ENCODE measurements at places on chromosomes 11 and 22.

DNA sequence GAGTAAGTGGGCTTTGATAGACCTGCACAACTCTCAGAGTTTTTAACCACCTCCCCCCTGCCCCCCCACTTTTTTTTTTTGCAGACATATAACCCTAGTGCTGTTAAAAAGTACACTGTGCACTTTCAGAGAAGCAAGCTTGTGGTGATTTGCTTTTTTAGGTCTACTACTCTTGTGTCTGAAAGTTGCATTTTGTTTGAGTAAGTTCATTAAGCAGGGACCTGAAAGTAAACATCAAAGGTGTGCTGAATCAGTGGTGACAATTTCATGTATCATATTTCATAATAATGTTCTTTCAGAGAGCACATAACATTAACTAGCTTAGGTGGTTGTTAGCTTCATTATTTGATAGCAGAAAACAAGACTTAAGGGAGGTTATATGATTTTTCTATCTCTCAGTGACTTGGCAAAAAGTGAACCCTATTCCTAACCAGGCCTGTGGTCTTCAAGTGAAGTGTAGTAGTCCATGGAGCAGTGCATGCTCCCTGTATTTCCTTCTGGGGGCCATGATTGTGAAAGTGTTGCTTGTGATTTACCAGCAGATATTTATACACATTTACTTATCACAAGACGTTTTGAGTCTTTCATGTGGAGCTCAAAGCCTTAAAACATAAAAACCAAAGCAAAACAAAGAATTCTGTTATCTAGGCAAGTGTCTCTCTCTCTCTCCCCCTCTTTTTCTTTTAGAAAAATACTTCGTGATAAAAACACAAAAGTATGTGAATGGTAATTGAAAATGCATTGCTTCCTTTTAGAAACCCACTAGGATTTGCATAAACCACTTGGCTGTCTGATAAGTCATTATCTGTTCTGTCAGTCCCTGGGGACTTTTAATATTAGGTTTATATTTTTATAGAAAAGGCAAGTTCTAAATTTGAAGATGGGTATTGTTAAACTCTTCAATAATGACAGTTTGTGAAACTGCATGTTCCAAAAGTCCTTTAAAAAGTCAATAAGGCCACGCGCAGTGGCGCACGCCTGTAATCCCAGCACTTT, 7.5 kb upstream of the RAG2 start:
- no peak for DNase-seq

- no peak for DNase-seq
Measured at GRCh38 chr11:113184498-113184897, 129.9 kb upstream of the TTC12 start.

GRCh38 chr22:22449819-22450218, 58.7 kb downstream of the ZNF280B start:
- no peak for DNase-seq

DNA sequence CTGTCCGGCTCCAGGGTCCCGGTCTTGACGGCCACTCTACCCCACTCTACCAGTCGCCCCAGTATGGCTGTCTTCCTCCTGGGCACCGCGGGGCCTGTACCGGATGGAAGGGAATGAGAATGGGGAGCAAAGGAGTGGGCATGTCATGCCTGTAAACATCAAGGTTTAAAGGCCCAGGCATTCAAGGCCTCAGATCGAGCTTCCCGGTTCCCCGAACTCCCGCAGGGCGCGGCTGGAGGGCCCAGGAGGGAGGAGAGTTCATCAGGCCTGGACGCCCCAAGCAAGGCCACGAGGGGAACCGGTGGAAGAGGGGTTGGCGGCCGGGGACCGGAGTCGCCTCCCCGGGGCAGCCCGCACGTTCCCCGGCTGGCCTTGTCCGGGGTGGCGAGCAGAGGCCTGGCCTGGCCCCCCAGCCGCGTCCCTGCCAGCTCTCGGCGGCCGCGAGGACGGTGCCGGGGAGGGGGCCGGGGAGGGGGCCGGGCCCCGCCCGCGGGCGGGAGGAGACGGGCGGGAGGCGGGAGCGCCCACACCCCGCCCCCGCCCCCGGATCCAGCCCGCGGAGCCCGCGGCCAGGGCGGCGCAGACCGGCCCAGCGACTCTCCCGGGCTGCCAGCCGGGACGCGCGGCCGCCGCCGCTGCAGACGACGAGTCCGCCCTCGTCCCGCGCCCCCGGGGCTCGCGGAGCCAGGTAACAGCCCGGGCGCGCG, at the start of gene CDC42EP1:
Gene CDC42EP1 (plus strand): TSS at position 580 of the 707 bp plus-strand sequence. CDS start 5,870 bp downstream, outside the sequence.
- no peak for DNase-seq

- no peak for DNase-seq
Measured at GRCh38 chr11:76206327-76207081, at the start of gene WNT11. WNT11 (minus strand) TSS chr11:76206502; CDS start chr11:76206407, 95 bp downstream.

DNA sequence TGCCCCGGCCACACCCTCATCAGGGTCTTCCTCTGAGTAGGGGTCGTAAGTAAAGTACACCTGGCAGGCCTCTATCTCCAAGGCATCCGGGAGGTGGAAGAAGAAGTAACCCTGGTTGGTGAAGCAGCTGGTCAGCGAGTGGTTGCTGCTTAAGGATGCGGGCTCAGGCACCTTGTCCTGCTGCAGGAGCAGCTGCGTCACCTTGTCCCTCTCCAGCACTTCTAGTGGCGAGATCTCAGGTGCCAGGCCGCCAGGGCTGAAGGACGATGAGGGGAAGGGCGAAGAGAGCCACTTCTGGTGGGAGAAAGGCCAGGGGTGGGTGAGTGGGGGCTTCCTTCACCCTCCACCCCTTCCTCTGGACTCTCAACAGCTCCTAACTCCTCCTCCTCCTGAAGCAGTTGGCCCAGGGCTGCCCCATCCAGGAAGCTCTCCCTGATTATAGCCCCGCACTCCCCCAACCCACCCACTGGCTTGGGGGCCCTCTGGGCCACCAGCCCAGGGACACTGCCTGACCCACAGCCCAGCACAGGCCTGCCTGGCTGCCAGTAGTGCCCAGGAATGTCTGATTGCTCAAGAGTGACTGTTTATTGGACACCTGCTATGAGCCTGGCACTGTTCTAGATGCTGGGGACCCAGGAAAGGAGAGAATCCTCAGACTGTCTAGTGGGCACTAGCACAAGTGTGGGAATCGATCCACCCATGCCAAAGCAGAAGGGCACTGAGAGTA, 19.2 kb upstream of the TMPRSS6 start:
- DNase-seq: no peak

DNA sequence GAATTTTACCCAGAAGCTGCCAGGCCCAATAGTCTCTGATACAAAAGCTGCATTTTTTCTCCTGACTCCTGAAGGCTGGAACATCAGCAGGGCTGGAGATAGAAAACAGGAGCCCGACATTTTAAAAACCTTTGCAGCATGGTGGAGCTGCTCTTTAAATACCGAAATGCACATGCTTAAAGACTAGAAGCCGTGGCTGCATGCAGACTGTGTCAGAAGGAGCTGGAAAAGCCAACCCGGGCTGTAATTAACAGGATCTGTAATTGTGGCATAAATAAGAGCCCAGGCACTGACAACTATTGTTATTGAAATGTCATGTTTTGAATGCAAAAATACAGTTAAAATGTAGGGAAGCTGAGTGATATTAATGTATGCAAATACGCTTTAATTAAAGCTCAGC, 304.9 kb upstream of the PLET1 start:
- no peak for DNase-seq

DNA sequence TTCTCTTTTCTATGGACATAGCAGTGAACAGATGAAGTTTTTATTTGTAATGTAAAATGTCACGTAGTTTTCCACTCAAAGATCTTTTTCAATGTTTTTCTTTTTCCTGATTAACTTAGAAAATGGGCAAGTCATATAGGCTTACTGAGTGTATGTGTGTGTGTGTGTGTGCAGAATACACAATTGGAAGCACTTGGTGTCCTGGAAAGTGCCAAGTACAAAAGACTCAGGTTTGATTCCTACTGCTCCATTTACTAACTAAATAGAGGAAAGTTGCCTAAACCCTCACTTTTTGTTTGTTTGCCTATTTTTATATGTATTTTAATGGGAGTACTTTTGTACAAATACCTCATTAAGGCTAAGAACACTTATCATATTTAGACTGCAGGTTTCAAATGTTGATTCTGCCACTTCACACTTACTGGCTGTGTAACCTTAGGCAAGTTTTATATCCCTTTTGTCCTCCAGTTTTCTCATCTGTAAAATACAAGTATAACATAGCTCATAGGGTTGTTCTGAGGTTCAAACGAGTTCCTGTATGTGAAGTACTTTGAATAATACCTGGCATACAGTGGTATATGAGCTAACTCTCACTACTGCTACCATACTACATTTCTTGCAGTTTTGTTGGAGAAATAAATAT, 90.1 kb downstream of the TYR start:
- no peak for DNase-seq

DNA sequence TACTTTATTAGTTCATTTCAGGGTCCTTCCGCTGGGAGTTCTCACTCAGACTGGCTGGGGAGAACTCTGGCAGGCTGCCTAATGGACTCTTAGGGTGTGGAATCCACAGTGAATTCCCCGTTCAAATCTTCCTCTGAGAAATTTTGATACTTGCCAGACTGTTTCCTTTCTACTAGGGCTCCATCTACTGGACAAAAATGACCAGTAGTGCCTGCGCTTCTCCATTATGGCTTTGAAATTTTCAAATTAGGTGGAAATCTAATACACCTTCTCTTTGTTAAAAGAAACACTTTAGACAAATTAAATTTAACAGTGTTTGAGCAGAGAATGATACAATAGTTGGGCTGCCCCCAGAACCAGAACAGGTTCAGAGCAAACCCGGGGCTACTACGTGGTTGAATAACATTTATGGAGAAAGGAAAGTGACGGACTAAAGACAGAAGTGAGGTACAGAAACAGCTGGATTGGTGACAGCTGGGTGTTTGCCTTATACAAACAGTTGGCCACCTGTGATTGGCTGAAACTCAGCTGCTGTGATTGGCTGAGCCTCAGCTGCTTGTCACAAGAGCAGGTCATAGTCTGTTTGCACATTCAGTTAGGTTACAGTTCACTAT, 52.9 kb upstream of the FDX1 start:
- no peak for DNase-seq

- no peak for DNase-seq
Measured at GRCh38 chr11:35118906-35119305, 20.1 kb upstream of the CD44 start.

- no peak for DNase-seq
Measured at GRCh38 chr11:44817207-44817949, 90.6 kb downstream of the TSPAN18 start.

GRCh38 chr11:120805960-120806555, 217.8 kb upstream of the TBCEL start:
- DNase-seq: no peak

DNA sequence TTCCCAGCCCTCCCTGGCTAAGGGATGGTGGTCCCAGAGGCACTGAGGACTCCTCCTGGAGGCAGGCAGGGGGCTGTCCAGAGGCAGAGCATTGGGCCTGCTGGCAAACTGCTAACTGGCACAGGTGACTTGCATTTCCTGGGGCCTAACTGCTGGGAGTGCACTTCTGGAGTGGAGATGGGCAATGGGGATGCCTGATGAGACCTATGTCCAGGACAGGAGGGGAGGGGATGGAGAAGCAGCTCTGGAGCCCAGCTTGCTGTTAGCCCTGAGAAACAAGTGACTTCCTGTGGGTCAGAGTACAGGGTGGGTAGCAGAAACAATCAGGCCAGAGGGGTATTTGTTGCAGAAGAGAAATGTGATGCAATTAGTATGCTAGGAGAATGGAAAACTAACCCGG, 253.2 kb downstream of the ST3GAL4 start:
- DNase-seq: no peak

- DNase-seq: no peak
Measured at GRCh38 chr11:44979543-44980399, 29.1 kb upstream of the TP53I11 start.

DNA sequence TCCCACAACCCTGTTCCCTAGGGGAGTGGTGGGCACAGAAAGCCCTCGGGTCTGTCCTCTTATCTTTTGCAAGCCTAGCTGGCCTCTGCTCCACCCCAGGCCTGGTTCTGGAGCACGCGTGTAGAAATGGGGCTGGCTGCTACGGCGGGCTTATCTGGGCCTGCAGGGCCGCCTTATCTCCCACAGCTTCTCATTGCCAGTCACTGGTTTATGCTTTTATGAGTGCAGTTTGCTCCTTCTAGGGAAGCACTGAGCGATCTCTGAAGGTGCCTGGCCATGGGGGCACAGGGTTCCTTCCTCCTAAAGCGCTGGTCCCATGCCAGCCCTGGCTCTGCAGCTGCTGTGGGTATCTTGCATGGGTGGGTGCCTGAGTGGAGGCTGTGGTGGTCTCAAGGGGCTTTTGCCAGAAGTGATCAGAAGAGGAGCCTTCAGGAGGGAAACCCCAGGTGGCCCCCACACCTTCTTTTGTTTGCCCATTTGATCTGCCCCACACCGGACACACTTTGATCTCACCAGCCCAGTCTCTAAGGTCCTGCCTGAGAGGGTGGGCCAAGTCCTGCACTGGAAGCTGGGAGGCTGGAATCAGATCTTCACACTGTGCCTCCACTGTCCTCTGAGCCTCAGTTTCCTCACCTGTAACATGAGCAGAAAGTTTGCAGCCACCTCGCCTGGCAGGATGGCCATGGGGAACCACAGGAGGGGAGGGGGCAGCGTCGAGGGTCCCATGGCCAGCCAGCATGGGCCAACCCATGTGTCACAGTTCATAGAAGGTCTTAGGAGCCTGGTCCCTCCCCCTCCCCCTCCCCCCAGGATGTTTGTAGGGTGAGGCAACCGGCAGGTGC, 86.6 kb upstream of the FGF3 start:
- no peak for DNase-seq

DNA sequence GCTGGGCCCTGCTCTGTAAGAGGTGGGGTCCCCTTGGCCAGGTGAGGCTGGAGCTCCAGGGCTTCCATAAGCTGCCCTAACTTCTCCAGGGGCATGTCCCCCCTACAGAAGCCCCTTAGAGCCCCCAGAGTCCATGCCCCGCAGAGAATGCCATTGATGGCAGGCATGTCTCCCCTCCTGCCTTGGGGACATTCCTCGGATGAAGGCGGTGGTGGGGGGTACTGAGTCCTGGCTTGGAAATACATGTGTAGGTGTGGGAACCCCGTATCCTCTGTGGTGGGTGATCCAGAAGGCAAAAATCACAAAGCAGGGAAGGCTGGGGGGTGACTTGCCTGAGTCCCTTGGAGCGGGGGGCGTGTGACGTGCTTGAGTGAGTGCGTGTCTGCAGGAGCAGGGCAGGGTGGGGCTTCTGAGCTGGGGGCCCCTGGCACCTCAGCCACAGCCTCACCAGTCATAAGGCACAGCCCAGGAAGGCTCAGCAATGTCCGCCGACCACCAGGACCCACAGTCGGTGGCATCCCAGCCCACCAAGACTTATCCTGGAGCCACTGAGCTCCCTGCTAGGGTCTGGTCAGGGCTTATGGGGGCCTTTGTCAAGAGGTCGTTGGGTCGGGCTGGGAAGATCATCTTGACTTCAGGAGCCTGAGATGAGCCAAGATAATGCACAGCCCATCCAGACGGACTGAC, 69.8 kb upstream of the KCNQ1OT1 start:
- DNase-seq: no peak

DNA sequence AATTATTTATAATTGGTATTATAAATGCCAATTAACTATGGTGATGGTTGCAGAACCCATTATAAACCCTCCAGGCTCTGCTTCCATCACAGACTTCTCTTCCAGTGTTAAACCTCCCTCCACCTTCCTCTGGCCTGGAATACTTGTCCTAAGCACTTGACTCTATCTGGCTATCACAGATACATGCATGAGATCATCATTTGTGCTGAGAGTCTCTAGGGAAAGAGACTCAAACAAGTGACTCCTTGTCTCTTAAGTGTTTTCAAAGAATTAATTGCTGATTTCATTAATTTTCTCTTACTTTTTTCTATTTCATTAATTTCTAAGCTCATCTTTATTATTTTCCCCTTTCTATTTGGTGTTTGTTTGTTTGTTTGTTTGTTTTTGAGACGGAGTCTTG, 29.1 kb downstream of the RTL6 start:
- DNase-seq: no peak
